ENCODE measurements at places on chromosomes 5 and 9.

GRCh38 chr5:143017541-143017940, 247.4 kb downstream of the ARHGAP26 start:
- no peak for DNase-seq

- peak; percentile 99 for DNase-seq
Measured at GRCh38 chr9:136799854-136800657, 3.9 kb downstream of the CCDC183 start.

GRCh38 chr9:75588808-75589207, 301.7 kb upstream of the PCSK5 start:
- DNase-seq = peak; percentile 21

- DNase-seq = no peak
Measured at GRCh38 chr9:95807326-95807947, 68.1 kb upstream of the ERCC6L2 start.

- no peak for DNase-seq
Measured at GRCh38 chr9:71879644-71880174, 31.3 kb downstream of the ABHD17B start.

DNA sequence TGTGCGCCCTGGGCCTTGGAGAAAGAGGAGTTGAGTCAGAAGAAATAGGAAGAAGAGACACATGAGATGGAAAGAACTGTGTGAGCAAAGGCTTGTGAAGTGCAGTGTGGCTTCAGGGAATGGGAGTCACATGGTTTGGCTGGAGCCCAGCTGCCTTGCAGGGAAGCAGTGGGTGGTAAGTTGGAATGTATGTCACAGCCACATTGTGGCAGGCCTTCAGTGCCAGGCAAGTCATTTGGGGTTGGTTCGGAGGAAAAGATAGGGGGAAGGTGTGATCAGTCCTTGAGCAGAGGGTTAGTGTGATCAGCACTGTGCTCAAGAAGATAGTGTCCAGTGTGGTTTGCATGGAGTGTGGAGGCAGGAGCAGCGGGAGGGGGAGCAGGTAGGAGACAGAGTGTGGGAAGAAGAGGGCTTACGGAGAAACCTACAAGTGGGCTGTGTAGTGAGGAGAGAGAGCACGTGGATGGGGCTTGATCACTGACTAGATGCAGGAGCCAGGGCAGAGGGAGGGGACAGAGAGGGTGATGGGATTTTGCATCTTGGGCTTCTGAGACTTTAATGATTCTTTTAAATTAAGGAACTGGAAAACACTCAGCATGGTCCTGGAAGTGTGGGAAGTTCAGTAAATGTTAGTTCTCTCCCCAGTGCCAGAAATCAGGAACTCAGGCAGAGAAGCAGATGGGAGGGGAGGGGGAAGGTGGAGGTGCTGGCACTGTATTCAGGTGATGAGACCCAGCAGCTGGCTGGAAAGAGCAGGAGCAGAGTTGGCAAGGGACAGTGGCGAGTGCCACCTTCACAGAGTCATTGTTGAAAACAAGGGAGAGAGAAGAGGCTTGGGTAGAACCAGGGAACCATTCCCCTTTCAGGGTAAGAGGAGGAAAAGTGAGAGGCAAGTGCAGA, 46.6 kb downstream of the ARHGAP26 start:
- DNase-seq = no peak

GRCh38 chr9:125238127-125238914, 2.8 kb downstream of the HSPA5 start:
- DNase-seq = no peak

GRCh38 chr9:7137040-7137439, 379.3 kb downstream of the KDM4C start:
- DNase-seq = no peak

DNA sequence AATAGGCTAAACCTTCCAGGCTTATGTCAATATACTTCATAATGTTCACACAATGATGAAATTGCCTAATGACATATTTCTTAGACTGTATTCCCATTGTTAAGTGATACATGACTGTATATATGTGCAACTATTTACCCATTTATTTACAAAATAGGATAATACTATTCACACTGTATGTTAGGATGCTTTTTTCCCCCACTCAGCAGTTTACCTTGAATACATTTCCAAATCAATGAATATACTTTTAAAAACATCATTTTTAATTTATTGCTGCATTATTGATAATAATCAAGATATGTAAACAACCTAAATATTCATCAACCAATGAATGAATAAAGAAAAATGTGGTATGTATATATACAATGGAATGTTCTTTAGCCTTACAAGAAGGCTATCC, 55.5 kb downstream of the PCSK1 start:
- DNase-seq = peak; percentile 23

DNA sequence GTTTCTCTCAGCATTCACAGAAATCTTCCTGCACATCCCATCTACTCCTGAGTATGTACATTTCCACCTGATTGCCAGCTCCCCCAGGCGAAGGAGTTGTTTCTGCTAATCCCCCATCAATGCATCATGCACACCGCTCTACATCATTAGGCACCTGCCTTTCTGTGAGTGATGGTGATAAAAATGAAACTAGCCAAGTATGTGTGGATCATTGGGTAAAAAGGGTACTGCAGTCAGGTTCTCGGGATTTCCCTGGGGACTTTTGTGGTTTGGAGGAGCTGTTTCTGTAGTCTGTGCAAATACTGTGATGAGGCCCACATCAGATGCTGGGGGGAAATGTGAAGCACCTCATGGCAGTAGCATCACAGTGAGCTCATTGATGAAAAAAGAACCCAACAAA, 30.4 kb downstream of the CAMK4 start:
- peak; percentile 12 for DNase-seq

DNA sequence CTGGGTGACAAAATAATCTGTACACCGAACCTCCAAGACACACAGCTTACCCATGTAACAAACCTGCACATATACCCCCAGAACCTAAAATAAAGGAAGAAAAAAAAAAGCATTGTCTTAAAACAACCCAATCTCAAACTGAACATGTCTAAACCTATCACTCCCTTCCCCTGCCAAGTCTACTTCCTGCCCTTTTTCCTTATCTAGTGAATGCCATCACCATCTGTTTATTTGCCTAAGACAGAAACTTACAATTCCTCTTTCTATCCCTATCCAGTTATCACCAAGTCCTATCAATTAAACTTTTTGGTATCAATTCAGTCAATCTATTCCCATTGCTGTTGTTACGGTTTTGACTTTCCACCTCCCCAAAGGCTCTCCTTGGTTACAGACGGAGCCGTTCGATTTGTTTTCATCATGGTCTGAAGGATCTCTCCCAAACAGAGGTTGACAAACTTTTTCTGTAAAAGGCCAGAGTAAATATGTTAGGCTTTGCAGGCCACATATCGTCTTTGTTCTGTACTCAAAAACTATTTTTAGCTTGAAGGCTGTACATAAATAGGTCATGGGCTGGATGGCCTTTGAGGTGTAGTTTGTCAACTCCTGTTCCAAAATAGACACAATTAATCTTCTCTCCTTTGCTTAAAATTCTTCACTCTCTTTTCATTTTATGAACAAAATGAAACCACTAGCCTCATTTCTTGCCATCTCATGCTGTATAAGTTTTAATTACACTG, 12.1 kb downstream of the NOL8 start:
- no peak for DNase-seq

DNA sequence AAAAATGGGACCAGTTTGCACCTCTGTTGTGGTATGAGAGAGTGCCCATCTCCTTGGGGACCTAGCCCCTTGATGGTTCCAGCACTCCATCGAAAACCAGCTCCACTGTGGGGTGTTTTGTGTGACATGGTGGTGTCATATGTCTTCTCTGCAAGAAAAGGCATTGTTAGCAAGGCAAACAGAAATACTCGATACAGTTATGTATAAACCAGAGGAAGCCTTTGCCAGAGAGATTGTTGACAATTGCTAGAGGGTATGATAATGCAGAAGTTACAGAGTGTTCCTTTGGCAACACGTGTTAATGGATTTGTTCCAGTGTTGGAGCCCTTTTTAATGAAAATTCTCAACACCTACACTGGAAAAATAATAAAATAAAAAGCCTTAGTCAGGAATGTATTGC, 270.4 kb upstream of the DMRT1 start:
- DNase-seq = no peak

- no peak for DNase-seq
Measured at GRCh38 chr5:119389288-119390030, 33.6 kb downstream of the TNFAIP8 start.

GRCh38 chr9:124594225-124594624, 87.0 kb upstream of the NR5A1 start:
- DNase-seq = no peak

DNA sequence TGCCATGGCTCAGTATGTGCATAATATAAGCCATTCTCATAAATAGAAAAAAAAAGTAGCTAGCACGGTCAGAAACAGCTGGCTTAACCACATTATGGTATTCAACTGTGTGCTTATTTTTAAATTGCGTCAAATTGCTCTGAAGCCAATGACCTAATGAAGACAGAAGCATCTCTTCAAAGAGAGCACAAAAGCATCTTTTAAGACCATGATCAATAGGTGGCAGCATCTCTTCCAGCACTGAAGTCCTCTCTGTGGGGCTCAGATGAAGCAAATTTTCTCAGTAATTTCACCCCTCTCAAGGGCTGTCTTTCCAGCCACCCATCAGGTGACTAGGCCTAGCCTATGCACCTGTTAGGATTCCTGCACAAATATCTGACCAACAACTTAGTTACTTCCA, 251.4 kb downstream of the GLIS3 start:
- DNase-seq = peak; percentile 20

GRCh38 chr5:25993701-25994100, 1044.7 kb downstream of the CDH9 start:
- peak; percentile 42 for DNase-seq

DNA sequence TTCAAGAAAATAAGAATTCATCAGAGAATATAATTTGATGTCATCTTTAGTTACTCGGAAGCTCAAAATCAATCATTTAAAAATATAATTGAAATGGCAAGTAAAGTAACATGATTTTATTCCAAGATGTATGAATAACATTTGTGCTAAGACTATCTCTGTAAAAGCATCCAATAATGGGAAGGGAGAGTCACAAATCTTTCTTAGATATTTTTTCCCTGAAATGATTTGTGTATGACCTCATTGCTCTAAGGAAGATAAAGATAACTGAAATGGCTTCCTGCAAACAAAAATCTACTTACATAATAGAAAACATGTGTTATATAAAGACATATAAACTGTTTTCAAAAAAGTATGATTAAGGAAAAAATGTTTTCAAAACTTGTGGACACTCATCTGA, 97.4 kb upstream of the FGF10 start:
- DNase-seq = no peak

- DNase-seq = no peak
Measured at GRCh38 chr9:101226161-101226560, 158.6 kb downstream of the BAAT start.

DNA sequence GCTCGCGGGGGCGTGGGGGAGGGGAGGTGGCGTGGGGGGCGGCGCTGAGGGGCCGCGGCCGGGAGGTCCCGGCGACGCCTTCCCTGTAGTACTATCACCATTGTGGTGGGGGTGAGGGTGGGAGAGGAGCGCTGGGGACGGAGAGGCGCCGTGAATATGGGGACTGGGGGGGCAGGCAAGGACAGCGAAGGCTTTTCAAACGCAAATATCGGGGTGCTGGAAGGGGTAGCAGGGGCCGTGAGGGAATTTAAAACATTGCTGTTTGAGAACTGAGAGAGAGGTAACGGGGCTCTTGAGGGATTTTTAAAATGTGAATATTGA, 427 bp downstream of the RBM27 start:
- DNase-seq = no peak

DNA sequence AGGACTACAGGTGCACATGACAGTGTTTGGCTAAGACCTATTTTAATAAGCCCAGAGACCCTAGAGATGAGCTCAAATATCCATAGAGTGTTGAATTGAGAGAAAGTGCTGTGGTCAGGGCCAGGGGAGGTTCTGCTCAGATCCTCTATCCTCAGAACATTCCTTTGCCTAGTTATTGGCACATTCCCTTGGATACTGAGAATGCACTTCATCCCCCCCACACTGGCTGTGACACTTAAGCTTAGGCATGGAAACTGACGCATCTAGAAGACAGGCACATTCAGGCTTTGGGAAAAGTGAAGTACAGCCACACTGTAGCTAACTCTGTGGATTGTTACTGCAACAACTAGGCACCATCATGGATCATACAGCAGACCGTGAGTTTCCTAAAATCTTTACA, 27.1 kb upstream of the RASGRF2 start:
- DNase-seq = no peak

- DNase-seq = no peak
Measured at GRCh38 chr5:174599992-174600391, 124.4 kb upstream of the MSX2 start.

GRCh38 chr5:73899055-73899454, 273.1 kb downstream of the ARHGEF28 start:
- no peak for DNase-seq

GRCh38 chr5:113373426-113373825, 61.4 kb downstream of the TSSK1B start:
- no peak for DNase-seq

DNA sequence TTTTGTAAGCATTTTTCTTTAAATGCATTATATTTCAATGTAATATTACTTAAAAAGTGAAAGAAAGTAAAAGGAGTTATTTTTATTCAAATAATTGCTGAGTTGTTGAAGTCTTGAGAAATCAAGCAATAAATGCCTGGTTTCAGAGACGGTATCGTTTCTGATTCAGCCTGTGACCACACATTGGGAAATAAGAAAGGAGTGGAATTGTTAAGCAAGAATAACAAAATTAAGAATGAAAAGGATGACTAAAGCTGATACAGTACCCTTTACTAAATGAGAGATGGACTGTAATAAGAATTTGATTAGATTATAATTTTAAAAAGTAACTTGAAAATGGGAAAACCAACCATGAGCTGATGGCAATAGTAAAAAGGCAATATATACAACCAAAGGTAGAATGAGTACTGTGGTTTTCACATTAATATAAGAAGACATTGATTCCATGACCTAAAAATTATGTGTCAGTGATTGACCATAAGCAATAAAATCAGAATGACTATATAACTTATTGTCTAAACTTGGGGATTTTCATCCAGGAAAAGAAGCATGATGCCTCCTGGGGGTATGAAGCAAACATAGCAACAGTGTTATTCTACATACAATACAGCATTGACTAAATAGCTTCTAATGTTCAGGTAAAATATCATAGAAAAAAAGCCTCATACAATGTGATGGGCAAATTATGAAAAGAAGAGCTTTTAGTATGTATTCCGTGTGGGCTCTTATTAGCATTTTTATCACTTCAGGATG, 101.9 kb upstream of the PRDM9 start:
- peak; percentile 5 for DNase-seq

DNA sequence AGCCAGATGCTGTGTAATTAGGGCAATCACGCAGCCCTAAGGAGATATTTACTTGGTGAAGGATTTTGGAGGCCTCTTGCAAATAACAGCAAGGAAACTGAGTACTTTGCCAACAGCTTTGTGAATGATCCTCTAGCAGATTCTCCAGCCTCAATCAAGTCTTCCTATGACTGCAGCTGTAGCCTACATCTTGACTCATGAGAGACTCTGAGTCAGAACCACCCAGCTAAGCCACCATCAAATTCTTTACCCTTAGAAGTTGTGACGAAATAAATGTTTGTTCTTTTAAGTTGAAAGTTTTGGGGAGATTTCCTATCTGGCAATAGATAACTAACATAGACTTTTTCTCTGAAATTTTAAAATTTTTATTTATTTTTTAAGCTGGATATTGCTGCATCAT, 237.6 kb upstream of the CCNH start:
- no peak for DNase-seq

Data from DMS53 (cell line).